Bone marrow (tissue), 2 donors: ENCODE measurements at places on chromosomes 1 and 21.

DNA sequence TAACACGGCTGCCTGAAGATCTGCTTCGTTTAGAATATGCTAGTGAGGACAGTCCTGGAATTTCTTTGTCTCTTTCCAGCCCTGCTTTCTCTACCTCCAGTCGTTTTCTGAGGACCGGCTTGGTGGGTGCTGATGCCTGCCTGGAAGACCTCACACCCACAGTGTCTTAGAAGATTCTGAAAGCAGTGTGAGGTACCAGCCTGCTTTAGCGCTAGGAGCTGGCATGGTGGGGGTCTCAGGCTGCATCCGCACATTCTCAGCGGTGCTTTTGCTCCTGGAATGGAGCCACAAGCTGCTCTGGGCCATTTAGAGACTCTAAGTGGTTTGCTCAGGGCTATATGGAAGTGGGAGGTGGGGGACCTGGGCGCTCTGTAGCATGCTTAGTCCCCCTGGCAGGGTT lies 61.4 kb downstream of the CD247 start:
- DNase-seq = no peak

GRCh38 chr1:87864676-87865075 lies 536.0 kb downstream of the LMO4 start:
- DNase-seq = no peak

GRCh38 chr1:171833091-171833825 lies 8.0 kb upstream of the DNM3 start:
- DNase-seq = no peak

DNA sequence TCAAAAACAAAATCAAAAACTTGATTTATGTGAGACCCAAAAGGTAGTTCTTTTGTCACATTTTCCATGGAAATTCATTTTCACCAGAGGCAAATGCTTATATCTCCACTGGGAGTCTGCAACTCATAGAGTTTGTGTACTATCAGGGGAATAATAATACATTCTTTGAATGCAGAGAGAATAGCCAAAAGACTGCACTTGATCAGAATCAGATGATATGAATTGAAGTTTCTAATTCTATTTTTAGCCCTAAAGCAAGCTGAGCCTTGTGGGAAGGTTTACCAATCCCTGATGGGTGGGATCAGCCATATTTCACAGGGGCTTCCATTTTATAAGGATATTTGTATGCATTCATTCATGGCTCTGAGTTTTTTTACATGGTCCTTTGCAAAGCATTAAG lies 49.6 kb downstream of the TSEN15 start:
- no peak for DNase-seq

GRCh38 chr1:64675718-64676345 lies 69.0 kb upstream of the RAVER2 start:
- no peak for DNase-seq

DNA sequence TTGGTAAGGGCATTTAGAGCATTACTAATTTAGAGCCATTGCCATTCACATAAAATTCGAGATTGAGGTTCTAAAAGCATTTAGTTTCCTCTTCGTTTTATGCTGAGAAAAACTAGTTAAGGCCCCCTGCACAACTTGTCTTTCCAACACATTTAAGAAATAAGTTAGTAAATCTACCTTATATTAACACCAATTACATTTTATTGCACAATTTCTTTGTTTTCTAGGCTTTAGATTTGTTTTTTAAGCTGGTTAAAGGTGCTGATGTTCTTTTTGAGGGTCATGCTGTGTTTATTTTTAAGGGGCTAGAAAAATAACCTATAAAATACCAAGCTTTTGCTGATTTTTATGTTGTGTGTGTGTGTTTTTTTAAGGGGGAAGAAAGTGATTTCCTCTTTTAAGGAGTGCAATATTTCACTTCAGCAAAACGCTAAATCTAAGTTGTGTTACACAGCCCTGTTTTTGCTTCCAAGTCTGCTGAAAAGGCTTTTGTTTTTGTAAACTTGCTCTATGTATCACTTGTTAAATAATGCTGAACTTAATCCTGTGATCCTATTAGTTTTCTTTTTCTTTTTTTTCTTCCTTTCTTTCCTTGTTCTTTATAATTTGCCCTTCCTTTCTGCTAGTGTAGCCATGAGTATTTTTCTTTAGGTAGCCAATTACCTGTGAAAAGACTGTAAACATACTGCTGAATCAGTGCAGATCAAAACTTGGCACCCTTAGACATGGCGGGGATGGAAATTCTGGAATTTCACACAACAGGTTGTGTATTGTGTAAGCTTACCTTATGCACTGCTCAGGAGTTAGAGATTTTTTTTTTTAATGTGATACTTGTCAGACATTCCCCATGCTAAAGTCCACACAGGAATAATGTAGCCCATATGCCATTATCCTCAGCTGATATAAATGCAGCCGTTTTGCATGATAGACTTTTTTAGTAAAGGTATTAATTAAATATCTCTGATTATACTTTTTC lies 1.5 kb downstream of the CEPT1 start:
- no peak for DNase-seq

DNA sequence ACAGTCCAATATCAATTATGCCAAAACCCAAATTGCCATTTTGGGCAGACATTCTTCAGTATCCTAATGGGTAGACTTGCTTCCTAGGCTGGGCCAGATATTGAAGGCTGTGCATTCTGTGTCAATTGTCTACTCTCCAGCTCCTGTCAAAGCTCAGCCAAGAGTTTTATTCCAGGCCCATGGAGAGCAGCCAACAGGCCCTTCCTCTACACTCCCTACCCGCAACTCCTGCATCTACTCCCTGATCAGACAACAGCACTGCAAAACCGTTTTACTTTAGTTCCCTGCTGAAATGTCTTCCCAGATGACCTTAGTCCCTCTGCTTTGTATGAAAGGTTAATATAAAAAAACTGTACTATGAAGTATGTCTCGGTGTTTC lies 6.6 kb upstream of the ADORA3 start:
- no peak for DNase-seq

GRCh38 chr21:46056450-46056903 lies 41.4 kb upstream of the COL6A2 start:
- DNase-seq = no peak

DNA sequence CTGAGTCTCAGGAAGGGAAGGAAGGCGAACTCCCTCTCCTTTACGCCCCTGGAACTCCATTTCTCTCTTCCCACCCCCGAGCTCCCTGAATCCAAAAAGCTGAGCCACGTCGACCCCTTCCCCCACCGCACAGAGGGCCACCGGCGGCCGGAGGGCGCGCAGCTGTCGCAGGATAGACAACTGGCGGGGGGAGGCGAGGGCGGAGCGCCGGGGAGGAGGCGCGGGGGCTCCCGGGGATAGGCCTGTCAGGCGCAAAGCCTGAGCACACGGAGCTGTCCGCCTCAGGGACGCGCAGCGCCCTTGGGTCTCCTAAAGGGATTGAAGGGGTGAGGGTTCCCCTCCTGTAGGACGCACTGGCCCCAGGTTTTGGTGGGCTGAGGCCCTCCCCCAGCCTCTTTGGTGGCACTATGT lies 752 bp upstream of the ACTA1 start:
- no peak for DNase-seq

DNA sequence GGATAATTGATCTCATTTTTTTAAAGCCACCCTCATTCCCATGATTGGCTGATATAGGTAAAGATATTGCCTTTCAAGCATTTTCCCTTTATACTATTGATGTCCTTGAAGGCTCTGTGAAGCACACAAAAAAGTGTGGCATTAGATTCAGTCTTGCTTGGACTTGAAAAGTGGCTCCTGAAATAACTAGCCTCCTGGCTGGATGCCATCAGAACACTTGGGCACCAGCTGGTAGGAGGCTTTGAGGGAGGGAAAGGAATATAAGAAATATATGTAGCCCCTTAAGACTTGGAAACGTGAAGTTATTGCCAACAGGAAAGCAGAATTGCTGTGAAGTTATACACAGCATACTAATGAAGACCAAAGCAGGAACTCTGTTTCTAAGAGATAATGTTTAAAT lies 14.1 kb downstream of the MTR start:
- DNase-seq = no peak

DNA sequence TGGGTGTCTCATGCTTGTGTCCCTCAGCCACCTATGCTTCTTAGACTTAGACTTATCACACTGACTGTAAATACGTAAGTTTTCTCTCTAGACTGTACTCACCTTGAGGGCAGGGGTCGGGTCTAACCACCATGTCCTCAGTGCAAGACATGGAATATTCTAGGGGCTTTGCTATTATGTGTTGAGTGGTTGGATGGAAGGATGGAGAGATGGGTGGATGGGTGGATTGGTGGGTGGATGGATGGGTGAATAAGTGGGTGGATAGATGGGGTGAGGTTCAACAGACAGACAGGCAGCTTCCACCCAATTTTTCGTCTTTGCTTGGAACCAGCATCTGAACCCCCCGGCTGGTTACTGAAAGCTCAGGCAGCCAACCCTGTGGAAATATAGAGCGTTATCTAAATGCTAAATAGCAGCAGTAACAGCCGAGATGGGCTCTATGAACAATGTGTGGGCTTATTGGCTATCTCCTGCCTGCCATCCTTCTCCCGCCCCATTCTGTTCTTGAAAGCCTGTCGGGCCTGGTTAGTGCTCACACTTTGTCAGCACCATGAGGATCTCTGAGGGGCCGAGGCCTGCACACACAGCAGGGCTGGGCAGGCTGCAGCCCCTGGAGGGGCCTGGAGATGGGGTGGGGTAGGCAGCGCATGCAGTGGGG lies 130.7 kb downstream of the ACTL8 start:
- no peak for DNase-seq

GRCh38 chr1:119040489-119040888 lies 52.3 kb upstream of the TBX15 start:
- DNase-seq = no peak

DNA sequence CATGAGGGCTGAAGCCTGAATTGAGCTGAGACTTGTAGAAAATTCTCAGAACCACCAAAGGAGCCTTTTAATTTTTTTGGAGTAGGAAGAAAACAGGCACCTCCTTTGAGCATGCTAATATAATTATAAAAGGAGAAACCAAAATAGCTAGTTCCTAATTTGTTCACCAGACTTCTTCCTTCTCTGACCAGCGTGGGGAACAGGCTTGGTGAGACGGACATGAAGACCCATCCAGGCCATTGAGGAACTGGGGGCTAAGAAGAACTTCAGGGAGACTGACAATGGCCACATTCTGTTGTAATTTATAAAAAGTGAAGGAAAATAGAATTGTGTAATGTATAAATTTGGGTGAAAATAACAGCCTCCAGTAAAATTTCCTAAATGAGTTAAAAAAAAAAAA lies 62.6 kb downstream of the MAN1C1 start:
- no peak for DNase-seq

DNA sequence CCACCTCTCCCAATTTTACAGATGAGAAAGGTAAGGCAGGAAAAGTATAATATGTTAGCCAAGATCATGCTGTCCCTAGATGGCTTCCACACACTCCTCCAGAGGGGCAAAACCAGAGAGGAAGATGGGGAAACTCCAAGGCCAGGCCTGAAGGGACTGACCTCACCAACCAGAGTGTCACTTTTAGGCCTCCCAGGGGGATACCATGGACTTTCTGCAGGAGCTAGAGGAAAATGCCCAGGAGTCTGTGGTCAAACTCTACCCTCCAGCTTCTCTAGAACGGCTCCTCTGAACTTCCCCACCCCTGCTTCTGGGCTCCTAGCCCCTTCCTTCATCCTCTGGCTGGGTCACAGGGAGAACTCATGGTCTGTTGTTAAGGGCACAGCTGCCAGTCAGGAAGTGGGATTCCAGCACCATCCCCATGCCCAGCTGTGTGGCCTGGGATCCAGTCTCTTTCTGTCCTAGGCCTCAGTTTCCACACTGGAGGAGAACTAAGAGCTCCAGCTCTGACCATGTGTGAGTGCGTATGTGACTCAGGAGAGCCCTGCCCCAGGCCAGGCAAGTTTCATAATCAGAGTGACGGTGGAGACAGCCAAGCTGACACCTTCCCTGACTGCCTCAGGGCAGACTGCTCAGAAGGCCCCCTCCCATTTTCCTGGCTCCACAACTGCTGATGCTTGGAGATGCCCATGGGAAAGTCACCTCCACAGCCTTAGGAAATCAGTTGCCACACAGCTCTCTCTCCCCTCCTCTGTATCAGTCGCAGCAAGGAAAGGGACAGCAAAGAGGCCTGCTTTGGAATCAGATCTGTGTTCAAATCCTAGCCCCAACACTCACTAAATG lies 1.9 kb downstream of the IGSF8 start:
- no peak for DNase-seq

DNA sequence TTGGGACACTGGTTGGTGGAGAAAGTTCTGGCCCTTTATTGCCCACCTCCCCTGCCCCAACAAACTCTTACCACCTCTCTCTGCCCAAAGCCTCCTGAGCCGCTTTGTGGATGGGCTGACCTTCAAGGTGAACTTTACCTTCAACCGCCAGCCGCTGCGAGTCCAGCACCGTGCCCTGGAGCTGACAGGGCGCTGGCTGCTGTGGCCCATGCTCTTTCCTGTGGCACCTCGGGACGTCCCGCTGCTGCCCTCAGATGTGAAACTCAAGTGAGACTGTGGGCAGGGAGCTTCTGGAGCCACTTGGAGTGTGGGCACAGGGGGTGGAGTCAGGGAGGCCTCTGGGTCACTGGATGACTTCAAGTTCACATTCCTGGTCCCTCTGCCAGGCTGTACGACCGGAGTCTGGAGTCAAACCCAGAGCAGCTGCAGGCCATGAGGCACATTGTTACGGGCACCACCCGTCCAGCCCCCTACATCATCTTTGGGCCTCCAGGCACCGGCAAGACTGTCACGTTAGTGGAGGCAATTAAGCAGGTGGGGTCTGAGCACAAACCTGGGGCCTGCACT lies 12.5 kb downstream of the RHOC start:
- DNase-seq = no peak

- no peak for DNase-seq
Observed at GRCh38 chr1:24946861-24947658, 17.0 kb upstream of the RUNX3 start.

- DNase-seq = peak; percentile 75
Observed at GRCh38 chr1:39919545-39919944, 17.8 kb upstream of the MYCL start.

DNA sequence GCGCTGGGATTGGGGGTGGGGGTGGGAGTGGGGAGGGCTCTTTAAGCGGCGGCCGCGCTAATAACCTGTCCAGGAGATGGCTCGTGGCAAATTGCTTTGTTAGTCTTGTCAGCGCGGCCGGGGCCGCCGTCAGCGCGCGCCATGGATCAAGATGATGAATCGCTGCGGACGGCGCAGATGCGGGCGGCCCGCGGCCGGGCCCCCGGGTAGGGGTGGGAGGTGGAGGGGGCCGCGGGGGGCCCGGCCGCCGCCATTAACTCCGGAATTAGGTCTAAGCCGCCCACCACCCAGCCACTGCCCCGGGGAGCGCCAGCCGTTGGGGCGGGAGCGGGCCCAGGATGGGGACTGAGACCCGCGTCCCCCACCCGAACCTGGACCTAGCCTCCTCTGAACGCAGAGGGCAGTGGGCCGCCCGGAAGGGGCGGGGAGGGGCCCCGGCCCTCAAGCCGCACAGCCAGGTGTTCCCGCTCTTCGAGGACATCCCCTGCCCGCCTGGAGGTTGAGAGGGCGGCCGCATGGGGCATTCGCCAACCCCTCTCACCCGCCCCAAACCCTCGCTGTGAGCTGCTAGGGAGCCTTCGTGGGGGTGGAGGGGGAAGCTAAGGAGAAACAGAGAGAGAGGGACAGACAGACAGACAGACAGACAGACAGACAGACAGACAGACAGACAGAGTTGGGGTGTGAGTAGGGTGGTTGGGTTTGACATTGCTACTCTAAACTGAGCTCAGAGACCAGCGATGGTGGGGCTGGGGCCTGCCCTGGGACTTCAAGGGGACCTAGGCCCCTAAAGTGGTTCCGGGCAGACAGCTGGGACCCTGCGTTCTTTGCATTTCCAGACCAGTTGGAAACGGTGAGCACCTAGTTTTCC lies 3.8 kb upstream of the DMBX1 start:
- no peak for DNase-seq

- DNase-seq = peak; percentile 12
Observed at GRCh38 chr1:13960375-13960987, 260.5 kb downstream of the PRDM2 start.
